ENCODE measurements at places on chromosomes 16 and 17.
A peak's percentile ranks its signal among the peaks of the same experiment; 100 is the strongest.

DNA sequence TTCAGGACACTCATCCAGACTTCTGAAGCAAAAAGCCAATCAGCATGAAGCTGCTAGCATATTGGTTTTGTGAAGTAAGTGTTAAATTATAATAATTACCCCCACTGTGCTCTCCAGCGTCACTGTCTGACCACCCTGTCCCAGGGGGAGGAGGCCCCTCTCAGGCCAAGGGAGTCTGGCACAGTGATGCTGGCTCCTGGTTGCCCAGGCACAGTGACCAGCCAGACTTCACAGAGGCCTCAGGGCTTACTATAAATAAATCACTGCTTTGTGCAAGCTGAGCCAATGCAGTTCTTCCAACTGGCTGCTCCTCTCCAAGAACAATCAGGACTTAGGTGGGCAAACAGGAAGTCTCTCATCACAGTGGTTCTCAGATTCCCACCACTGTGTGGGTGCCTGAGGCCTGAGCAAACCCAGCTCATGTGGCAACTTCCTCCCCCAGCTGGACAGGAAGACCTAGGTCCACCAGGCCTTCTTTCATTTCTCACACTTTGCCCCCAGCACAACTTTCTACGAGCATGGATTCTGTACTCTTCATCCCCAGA is 1.7 kb upstream of the DBNDD1 start:
- peak; percentile 93 for DNase-seq

DNA sequence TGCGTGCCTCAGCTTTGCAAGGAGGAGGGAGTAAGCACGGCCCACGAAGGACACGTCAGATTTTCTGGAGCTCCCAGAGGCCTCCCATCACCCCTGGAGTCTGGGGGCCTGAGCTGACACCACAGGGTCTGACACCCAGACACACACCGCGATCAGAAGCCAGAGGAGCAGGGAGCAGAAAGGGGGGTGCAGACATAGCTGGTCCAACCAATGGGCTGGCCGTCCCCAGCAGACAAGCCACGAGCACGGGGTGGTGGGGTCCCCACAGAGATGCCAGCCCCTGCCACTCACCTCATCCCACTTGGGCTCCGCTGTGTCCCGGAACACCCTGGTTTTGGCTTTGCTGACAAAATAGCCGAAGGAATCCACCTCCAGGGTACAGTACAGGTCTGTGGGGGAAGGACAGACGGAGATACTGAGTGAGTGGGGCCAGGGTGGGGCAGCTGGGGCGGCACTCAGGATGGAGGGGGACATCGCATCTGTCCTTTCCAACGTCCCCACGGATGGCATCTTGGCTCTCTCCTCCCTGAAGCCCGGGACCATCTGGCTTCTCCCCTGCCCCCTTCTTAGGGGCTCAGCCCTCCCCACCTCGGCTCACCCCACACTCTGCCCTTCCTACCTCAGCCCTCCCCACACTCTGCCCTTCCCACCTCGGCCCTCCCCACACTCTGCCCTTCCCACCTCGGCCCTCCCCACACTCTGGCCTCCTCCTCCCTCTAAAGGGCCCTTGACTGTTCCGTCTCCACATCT is 53.5 kb downstream of the TIMM22 start:
- no peak for DNase-seq

DNA sequence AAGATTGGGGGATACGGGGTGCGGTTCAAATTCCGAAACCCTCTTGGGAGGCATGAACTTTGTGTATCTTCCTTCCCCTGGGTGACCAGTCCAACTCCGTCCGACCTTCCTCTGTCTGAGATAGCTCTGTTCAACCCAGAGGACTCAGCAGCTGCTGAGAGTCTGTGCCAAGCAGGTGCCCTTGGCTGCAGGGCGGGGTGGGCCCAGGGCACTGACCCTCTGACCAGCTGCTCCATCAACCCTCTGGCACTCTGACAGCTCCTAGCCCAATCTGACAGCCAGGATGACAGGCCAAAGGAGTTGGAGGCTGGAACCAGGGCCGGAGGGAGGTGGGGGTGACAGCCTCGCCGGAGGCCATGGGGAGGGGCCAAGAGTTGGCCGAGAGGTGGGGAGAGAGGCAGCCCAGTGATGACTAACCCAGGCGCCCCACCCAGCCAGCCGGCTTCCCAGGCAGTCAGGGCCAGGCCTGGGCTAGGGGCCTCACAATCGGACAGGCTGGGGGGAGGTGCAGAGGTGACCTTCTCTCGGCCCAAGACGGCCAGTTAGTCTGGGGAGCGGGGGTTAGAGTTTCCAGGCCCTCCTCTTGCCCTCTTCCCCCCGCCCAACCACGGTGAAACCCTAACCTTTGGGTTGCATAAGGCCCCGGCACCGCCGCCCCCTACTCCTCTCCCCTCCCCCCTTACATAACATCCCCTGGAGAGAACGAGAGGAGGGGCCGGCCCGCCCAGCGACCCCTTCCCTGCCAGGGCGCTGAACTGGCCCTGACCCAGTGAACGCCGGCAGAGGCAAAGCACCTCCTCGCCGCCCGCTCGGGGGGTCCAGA is 5.0 kb upstream of the TLCD2 start:
- DNase-seq, result peak; percentile 84

GRCh38 chr17:60744355-60744966 is 66.8 kb downstream of the BCAS3 start:
- no peak for DNase-seq

DNA sequence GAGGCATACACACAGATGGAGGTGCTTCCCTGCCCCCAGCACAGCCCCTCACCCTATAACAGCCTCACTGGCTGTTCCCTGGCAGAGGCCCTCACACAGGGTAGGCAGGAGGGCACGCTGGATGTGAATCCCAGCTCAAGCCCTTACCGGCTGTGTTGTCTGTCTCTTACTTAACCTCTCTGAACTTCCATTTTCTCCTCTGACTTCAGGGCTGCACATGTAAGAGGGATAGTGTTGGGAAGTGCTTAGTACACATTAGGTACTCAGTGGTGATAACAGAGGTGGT is 24.6 kb upstream of the EIF1 start:
- no peak for DNase-seq

GRCh38 chr17:19365833-19366636 is 3.5 kb upstream of the B9D1 start:
- no peak for DNase-seq

DNA sequence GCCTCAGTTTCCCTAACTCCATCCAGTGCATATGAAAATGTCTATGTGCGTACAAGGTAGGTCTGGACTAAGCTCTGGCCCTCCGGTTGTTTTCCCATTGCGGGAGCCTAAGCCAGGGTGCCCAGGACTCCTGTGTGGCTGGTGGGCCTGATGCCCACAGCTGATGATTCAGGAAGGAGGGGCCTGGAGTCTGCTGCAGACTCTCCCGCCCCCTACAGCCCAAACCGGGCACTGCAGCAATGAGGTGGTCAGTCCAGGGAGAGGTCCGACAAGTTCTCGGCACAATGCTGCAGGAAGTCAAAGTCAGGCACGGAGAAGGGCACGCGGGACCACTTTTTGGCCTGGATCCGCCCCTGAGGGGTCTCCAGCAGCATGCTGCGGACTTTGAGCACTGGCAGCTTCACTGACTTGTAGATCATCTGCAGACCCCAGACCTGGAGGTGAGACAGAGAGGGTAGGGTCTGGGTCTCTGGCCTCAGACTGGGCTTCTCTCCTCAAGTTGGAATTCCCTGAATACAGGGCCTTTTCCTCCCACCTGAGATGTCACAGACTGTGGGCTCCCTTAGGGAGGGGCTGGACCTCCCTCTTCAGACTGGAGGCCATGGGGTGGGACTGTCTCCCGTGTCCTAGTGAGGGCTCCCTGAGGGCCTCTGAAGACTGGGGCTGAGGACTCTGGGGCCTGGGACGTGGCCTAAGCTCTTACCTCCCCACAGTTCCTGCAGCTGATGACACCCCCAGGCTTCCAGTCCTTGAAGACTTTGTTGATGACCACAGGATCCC is 3.4 kb upstream of the ZNF385C start:
- peak; percentile 65 for DNase-seq

DNA sequence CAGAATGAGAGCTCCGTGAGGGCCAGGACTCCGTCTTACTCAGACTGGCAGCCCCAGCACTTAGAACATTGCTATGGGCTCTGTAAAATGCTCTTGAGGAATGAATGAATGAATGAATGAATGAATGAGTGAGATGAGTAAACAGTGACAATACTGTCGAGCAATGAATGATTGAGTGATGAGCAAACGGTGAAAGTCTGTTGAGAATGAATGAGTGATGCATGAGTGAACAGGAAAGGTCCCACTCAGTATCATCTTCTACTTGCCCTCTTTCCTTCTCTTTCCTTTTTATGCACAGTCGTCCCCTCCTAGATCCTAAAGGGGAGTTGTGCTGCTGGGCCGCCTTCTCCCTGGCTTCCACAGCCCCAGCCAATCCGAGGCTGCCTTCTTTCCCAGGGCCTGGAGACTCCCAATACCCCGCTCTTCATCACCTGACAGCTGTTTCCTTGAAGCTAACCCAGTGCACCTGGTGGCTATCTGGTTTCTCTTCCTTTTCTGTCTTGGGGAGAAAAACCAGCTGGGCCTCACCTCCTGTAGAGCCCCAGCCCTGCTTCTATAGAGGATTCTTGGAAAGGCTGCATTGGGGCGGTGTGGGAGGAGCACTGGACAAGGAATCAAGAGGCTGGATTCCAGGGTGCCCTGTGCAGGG is 32.7 kb upstream of the CACNG1 start:
- DNase-seq, result no peak

Measured in HepG2 (cell line).